ENCODE measurements at places on chromosomes 5 and 9.
A peak's percentile ranks its signal among the peaks of the same experiment; 100 is the strongest.

DNA sequence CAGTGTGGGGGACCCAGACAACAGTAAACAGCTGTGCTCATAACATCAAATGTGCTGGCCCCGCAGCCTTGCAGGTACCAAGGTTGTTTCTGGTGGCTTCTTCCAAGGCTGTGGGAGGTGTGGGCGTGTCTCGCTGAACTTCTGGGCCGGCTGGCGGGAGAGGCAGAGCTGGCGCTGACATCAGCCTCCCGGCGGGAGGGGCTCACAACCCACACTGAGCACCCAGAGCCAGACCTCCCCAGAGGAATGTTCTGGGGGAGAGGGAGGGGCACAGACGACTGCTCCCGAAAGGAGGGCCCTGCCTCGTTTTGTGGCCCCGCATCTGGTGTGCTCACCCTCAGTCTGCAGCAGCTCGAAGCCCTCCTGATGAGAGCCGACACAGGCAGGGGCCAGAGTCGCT lies 6.9 kb upstream of the SLC12A7 start:
- no peak for DNase-seq

DNA sequence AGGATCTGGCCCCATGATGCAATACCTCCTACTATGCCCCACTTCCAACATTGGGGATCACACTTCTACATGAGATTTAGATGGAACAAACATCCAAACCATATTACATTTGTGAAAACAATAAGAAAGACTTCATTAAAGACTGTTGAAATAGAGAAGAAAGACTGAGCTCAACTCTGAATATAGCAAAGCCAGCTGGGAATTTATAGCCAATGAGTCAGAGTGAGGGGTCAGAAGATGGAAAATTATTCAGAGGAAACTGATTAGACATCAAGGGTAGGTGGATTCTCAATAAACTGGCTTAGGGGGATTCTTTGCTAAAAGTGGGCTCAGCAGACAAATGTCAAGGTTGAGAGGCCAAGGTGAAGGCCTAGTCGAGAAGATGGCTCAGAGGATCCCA lies 25.6 kb downstream of the BTF3 start:
- DNase-seq, result no peak

DNA sequence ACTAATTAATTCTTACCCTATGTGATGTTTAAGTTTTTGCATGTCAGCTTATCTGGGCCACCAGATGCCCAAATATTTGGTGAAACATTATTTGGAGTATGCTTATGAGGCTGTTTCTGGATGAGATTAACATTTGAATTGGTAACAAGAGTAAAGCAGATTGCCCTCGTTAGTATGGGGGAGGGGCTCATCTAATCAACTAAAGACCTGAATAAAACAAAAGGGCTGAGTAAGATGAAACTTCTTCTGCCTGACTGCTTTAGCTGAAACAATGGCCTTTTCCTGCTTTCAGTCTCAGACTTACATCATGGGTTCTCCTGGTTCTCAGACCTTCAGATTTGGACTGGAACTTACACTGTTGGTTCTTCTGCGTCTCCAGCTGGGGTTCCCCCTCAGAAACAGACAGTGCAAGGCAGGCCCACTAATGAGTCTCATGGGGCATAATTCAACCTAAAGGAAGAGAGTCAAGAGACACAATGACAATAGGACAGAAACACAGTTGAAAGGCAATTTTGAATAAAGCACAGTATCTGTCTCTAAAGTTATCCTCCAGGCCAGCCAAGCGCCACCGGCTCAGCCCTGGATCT lies 288.4 kb downstream of the CAAP1 start:
- no peak for DNase-seq

- no peak for DNase-seq
These were observed 405.6 kb upstream of the ZNF608 start for GRCh38 chr5:125152044-125152443.

DNA sequence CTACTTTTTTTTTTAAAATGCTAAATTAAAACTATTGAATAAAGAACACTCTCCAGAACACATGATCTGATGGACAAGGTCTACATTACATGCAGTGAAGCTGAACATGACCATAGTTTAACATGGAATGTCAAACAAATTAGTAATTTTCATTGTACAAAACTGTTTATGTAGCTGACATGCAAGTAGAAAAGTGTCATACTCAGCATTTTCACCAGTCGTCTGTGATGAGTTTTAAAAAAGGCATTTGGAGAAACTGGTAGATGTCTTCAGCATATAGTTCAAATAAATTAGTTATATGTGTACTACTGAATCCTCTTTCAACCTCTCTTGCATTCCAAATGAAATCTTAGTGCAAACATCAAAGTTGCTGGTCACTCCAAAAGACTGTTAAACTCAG lies 301.9 kb downstream of the FER start:
- no peak for DNase-seq

GRCh38 chr5:138654281-138654867 lies 79.2 kb upstream of the HSPA9 start:
- DNase-seq, result peak; percentile 62

GRCh38 chr9:93127395-93127911 lies 6.6 kb downstream of the NINJ1 start:
- DNase-seq, result no peak

- DNase-seq, result no peak
These were observed 720.7 kb upstream of the RIOK2 start for GRCh38 chr5:97903742-97904141.

GRCh38 chr9:22911632-22912031 lies 465.0 kb downstream of the DMRTA1 start:
- DNase-seq, result no peak

GRCh38 chr9:19967216-19967887 lies 178.5 kb upstream of the SLC24A2 start:
- no peak for DNase-seq

DNA sequence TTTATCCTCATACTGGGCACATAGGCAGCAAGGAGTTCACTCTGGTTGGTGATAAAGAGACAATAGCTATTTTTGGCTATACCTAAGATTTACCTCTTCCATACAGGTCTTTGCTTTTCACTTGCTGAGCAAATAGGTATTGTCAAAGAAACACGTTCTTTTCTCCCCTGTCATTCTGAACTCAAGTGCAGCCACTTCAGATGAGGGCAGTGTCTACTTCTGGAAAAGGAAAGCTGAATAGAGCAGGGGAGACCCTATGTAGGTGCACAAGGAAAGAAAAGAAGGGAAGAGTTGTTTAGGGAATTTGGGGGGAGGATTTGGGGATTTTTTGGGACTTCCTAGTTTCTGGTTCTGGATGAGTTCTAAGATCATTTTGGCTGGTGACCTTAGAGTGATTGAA lies 109.6 kb downstream of the ATP10B start:
- DNase-seq, result no peak

DNA sequence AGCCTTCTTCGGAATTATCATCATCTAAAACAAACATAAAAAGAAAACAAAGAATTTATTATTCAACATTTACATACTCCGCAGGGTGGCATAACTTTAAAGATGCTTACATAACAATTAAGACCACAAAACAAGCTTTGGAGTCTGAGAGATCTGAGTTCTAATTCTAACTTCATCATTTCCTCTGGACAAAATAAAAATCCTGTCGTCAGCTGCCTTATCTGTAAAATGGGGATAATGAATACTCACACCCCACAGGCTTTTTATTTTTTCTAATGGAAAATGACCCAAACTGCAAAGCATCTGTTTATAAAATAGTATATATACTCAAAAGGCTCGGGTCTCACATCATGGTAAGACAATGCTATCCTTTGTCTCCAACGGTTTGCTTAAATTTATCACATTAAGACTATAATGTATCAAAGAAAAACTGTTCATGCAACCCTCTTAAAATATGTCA lies 4.3 kb downstream of the ARRDC3 start:
- no peak for DNase-seq

DNA sequence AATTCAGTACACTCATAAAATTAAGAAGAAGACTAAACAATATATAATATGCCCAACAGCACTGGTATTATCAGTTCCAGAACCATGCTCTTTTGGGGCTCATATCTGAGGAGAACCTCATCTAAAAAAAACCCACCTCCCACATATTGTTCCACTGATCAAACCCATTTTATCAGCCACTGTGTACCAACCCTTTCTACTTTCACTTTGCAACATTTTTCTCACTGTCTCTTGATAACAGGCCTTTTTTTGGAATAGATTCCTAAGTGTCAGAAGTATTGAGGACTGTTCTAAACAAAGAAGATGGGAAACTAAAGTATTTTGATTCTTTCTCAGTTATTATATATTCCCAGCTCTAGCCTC lies 173.2 kb downstream of the GABRB2 start:
- no peak for DNase-seq

- peak; percentile 71 for DNase-seq
These were observed 81.9 kb upstream of the FREM1 start for GRCh38 chr9:14992081-14992480.

GRCh38 chr5:68534131-68534940 lies 318.8 kb downstream of the PIK3R1 start:
- no peak for DNase-seq

DNA sequence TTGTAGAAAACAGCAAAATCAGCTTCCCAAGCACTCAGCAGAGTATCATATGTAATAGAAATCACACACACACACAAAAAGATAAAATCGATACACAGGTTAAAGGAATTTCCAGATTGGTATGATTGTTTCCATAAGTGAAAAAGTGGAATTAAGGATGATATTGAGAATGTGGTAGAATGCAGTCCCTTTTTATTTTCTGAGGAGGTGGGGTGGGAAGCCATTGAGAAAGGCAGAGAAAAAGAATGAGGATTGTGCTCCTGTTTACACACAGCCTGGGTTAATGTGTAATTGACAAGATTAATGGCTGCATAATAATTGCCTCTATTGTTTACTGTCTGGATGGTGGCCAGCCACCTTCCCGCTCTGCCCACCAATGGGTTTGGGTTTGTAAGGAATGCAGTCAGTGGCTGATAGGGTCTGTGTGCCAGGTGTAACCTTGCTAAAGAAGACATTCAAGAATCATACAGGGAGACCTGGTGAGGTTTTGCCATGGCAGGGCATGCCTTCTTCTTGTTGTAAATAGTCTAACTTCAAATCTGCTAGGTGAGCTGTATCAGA lies 177.2 kb upstream of the MAP3K1 start:
- no peak for DNase-seq

GRCh38 chr9:17627641-17628040 lies 48.8 kb downstream of the SH3GL2 start:
- DNase-seq, result no peak

DNA sequence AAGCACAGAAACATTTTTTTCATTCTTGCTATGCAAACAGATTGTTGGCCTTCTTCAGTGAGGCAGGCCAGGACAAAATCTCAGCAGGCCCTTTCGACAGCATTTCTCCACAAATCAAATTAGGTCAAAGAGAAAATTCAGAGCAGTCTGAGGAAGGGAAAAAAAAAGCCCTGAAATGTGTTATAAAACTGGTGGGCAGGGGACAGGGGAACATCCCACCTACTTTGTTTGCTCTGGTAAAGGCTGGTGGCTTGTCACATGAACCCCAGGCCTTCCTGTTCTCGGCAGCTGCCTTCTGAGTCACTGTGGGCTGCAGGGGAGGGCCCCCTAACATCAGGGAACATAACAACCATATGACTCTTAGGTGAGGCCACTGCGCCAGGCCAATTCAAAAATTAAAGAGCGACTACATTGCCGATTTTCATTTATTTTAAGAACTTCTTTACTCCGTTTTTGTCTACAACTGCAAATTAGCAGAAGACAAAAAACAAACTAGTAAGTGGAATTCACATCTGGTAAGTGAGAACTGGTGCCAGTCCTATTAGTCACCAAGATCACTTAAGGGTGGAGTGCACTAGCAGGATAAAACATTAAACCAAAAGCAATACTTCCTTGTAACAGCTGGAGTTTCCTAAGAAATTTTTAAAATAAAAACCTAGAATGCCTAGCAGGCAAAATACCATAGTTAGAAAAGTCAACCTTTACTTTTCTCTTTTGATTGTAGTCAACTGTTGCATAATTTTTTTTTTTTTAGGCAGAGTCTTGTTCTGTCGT lies 46.2 kb upstream of the DENND4C start:
- peak; percentile 74 for DNase-seq

DNA sequence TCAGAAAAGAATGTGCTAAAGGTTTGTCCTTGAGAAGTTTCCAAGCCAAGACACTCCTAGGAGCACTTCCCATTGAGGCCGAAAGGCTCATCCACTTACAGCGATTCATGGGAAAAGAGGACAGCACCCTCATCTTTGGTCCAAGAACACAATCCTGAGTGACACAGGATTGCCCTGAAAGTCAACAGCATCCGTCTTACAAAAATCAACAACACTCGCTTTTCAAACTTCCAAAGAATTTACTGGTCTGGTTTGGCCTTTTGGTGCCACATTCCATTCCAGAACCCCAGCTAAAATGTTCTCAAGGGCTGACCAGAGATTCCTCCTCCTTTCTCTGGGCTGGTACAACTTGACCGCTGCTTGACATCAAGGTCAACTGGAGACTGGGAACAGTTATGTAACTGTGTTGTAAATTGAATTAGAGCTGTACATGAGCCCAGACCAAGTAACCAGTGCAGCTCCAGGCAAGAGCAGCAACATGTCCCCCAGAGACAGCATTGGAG lies 415.8 kb upstream of the PIK3R1 start:
- no peak for DNase-seq

Data from CD4-positive, alpha-beta T cell (primary cell).